ENCODE measurements at places on chromosomes 1 and 21.

- DNase-seq: peak; percentile 39
Measured at GRCh38 chr1:161071886-161072371, 2.2 kb upstream of the ARHGAP30 start.

- DNase-seq: no peak
Measured at GRCh38 chr1:210731193-210731592, 402.5 kb downstream of the HHAT start.

- no peak for DNase-seq
Measured at GRCh38 chr21:34100790-34101189, 27.4 kb downstream of the MRPS6 start.

- no peak for DNase-seq
Measured at GRCh38 chr21:19322360-19322759, 918.8 kb upstream of the TMPRSS15 start.

DNA sequence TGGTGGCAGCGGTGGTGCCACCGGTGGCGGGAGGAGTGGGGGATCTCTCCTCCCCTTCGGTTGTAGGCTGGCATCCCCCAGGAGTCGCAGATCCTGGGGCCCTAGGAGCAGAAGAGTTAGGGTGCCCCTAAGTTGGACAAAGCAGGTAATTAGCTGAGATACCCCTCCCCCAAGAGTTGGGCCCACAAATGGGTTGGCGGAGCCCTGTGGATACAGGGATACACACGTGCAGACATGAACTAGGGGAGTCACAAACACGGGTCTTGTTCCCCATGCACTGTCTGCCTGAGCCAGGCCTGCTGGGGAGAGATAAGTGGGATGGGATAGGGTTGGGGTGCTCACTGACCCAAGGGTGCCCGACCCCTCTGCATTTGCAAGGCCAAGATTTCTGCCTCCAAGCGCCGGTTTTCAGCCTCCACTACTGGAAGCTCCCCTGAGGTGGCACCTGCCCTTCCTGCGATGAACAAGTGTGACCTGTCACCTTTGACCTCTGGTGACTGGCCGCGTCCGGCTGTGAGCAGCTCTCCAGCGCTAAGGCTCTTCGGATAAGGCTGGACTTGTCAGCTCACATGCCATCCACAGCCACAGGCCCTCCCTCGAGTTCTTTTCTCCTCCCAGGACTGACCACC is 1.8 kb downstream of the CCDC17 start:
- no peak for DNase-seq

- DNase-seq: no peak
Measured at GRCh38 chr1:170471398-170472053, 60.4 kb upstream of the GORAB start.

- no peak for DNase-seq
Measured at GRCh38 chr1:87941337-87941946, 612.8 kb downstream of the LMO4 start.

GRCh38 chr1:112579801-112580510 is 39.0 kb downstream of the ST7L start:
- no peak for DNase-seq

- DNase-seq: no peak
Measured at GRCh38 chr1:230288641-230289349, 137.3 kb downstream of the PGBD5 start.

- DNase-seq: no peak
Measured at GRCh38 chr1:154749078-154749760, 120.9 kb downstream of the KCNN3 start.

- no peak for DNase-seq
Measured at GRCh38 chr1:79617777-79618176, 611.2 kb upstream of the ADGRL4 start.

DNA sequence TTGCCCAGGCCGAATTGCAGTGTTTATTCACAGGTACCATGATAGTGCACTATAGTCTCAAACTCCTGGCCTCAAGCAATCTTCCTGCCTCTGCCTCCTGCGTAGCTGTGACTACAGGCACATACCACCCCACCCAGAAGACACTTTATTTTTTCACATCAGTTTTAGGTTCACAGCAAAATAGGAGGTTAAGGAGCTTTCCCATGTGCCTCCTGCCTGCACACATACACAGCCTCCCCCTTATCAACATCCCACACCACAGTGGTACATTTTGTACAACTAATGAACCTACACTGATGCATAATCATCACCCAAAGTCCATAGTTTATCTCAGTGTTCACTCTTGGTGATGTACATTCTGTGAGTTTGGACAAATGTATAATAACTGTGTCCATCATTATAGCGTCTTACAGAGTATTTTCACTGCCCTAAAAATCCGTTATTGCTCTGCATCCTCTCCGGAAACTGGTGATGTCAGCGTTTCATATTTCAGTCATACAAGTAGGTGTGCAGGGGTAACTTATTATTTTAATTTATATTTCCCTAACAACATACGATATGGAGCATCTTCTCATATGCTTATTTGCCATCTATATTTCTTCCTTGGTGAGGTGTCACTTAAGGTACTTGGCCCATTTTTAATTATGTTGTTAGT is 23.2 kb downstream of the OR13G1 start:
- DNase-seq: no peak

GRCh38 chr1:63124666-63125191 is 197.6 kb upstream of the FOXD3 start:
- no peak for DNase-seq

- no peak for DNase-seq
Measured at GRCh38 chr1:89198081-89198480, 661 bp downstream of the GBP4 start.
